ENCODE measurements at places on chromosomes 1 and 21.

DNA sequence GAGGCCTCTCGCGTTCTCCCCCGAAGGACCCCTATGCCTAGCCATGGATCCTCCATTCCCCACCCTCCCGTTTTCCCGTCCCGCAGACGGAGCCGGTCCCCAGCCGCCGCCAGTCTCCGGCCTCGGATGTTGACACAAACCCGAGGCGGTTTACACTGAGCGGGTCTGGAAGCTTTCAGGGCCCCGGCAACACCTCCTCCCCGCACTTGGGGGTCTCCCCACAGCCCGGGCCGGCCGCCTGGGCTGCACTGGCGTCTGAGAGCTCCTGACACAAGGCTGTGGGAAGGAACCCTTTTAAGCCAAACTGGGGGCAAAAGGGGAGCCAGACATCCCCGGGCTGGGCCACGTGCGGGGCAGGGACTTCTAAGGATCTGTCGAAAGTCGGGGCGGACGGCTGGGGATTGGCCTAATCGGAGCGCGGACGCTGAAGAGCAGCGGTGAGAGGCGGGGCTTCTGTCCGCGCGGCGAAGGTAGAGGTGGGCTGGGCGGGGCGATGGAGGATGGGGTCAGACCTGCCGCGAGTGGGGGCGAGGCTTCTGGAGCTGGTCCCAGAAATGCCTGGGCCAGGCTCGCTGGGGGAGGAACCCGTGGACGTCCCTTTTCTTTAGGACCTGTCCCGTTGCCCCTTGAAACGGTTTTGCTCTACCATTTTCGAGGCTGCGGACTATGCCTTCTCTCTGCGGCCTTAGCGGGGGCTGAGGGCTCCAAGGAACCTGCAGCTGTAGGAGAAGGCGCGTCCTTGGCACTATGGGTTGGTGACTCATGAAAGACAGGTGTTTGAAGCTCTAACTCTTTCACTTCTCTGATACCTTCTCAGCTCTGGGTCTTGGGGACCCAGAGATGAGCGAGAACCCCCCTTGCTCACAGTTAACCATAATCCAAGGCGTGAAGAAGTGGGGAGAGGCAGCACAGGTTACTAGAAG lies 1.2 kb upstream of the HPCAL4 start:
- DNase-seq = peak; percentile 14

DNA sequence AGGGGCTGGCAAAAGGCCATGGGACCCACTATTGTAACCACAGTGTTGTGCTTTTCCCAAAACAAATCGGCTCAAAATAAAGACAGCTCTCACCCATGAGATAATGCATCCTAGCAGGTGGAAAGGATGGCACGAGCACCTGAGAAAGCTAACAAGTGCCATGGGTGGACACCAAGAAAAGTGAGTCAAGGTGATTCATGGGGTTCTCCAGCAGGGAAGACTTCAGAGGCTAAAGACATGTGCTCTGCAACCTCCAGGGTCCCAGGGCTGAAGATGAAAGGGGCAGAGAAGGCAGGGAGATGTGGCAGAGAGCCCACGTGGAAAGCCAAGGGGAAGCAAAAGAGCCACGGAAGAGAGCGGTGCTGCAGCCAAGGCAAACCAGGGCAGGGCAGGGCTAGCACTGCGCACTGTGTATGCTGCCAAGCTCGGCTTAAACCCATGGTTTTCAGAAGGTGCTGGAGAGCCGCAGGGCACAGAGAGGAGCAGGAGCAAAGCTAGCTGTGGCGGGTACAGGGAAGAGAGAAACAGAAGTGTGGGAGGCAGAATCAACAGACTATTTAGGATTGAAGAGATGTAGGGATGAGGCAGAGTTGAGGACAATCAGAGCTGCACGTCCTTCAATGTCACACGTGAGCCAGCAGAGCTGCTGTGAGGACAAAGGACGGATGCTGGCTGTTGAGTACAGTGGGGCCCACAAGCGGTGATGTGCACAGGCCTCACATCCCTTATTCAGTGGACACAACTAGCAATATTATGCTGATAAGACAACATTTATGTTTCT lies 41.8 kb upstream of the C1orf198 start:
- DNase-seq = no peak

- DNase-seq = no peak
These were observed 73.8 kb downstream of the CDC42BPA start for GRCh38 chr1:227244339-227245118.

DNA sequence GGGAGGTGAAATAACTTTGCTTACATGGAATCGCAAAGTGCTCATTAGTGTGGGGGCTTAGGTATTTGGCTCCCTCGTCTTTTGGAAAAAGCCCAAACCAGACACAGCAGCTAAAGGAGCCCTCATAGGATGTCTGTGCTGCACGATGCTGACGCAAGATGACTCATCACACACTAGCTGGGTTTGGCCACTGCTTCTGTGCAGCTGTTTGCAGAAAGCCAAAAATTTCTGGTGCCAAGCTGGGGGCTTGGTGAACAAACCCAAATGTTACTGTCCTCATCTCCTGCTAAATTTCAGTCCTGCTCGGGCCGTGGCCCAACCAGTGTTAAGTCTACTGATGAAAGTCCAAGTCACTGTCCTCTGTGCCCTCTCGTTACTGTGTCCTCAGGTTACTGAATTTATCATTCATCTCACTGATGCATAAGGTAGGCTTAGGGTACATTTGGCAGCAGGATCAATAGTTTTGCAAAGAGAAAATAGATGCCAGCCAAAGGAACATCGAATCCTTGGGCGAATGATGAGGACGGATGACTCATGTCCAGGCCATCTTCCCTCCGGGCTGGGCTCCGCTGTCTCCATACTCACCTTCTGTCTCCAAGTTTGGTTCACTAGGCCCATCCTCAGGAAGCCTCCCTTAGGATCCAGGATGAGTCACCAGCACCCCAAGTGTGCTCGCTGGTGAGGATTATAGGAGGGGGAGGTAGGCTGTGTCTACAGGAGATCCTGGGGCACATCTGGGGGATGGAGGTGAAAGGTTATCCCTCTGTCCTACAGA lies 177.7 kb downstream of the ADSS2 start:
- DNase-seq = no peak

GRCh38 chr1:112067989-112068388 lies 78.5 kb upstream of the KCND3 start:
- no peak for DNase-seq

DNA sequence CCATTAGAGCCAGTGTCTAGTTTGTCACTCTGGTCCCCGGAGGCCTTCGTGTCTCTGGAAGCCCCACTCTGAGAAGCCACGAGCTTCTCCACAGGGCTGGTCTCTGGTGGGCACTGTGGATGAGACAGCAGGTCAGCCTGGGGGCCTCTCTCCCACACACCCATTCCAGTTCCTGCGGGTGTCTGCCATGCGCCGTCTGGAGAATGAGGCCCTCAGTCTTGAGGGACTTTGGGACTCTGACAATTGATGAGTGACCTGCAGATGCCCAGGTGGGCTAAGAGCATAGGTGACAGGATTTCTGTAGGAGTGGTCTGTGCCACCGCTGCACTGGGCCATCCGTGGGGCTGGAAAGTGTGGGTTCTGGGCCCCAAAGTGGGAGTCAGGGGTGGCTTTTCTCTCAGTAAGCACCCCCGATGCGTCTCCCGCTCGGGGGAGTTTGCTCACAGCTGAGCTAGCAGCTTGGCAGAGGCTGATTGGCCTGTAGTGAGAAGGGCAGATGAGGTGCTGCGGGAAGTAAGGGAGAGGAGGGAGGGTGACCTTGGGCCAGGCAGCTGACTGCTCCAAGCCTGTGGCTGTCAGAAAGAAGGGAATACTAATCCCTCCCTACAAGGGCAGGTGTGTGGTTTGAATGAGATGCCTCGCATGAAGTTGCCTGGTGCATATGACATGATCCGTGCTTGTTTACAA lies 26.4 kb downstream of the LHX4 start:
- DNase-seq = no peak

DNA sequence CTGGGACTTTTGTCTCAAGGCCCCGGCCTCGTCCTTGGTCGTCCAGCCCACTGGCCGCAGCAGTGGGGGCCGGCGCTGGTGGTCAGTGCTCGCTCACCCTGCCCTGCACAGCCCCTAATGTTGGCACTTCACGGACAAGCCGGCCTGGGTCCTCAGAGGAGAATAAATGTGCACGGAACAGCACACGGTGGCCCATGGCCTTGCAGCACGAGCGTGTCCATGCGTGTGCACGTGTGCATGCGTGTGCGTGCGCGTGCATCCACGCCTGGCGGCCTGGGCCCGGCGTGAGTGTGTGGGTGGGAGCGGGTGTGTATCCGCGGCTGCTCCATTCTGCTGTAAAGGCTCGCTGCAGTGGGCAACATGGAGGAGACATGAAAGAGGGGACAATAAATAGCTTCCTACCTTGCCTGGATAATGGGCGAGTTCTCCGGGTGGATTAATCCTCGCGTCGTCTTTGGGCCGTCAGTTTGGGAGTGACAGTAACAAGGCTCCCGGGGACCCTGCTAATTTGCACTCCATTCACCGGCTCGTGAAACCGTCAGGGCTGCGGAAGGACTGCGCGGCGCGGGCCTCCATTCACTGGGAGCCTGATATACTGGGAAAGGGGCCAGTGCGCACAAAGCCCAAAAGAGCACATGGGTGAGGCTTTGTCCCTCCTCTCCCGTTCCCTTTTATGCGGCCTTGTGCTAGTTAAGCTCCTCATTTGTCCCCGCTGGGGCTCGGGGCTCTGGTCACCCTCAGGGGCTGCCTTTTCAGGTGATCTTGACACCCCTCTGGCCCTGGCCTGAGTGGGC lies 142.8 kb downstream of the PRDM16 start:
- DNase-seq = no peak

DNA sequence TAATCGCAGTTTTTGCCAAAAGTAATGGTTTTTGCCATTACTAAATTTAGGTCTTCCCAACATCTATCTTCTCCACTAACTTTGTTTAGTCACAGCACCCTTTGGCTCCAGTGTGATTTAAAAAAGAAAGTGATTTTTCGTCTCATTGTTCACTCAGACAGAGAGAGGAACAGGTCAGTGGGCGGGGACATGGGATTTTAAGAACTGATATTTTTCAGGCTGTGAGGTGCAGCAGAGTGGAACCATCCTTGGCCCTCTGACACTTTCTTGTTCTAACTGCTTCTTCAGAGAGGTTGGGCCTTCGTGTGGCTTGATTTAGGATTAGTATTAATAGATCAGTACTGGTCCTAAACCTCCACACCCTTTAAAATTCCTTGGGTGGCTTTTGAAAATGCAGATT lies 38.8 kb downstream of the CASQ2 start:
- DNase-seq = no peak

DNA sequence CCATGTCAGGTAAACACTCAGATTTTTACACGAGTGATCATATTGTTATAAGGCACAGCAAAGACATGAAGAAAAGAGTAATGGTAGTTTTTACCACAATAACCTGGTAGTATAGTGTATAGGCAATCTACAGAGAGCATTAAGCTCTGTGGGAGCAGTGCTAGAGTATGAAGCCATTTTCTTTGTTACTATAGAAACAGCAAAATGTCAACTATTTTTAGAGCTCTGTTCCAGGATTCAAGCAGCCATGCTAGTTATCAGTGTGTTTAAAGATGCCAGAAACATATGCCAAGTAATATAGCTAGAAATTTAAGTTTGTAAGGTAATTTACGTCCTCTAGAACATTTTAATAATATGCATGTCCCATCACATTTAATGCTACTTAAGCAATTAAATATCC lies 77.6 kb upstream of the RGS18 start:
- no peak for DNase-seq

GRCh38 chr1:78143152-78143551 lies 97.4 kb downstream of the GIPC2 start:
- no peak for DNase-seq

DNA sequence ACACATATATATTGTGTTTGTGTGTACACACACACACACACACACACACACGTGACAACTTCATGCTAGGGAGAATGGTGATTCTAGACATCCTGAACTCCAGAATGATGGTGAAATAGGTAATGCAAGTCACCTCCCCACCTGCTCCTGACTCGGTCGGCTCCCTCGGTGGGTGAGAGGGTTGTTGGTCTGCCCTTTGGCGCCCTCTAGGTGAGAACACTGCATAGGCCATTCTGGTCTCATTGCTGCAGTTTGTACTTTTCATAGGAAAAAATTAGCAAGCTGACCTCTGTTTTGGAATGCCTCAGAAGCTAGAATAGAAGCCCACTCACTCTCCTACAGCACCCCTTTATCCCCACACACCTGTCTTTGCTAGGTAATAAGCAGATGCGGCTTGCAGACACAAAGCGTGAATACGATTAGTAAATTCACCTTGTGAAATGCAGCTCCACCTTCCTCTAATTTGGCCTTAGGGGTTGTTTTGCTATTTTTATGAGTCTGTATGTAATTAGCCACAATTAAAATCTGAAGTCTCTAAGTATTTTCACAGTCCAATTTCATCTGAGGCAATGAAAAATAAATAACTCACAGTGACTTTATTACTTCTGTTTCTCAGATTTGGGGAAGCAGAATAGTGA lies 130.0 kb upstream of the KCNJ15 start:
- DNase-seq = peak; percentile 47
